ENCODE measurements at places on chromosomes 16 and 17. TPM values are rescaled to one million over a fixed set of nuclear protein-coding genes. Genes with fewer than 3 reads are reported as not detected.

- peaks cover 18% of the 10 kb centered on the region for H3K36me3 ChIP-seq
- no peak for DNase-seq
- no peaks in the 10 kb centered on the region for H3K27me3 ChIP-seq
- peak overlapping the region; percentile 80 for H3K4me3 ChIP-seq
These were observed 89.3 kb downstream of the SMG6 start for GRCh38 chr17:2214047-2214928.

- no peak within 1 kb of the TSS for H3K27ac ChIP-seq
- no peaks in the 10 kb centered on the region for H3K4me1 ChIP-seq
- H3K36me3 ChIP-seq, result no peaks in the 10 kb centered on the region
- H3K27me3 ChIP-seq, result peaks cover 20% of the 10 kb centered on the region
These were observed at the start of gene ALOX12B for GRCh38 chr17:8087075-8087951. Gene ALOX12B (minus strand): TSS chr17:8087716. CDS start chr17:8087442, 274 bp downstream.

Gene OR1F1
- total RNA-seq, result not detected

- DNase-seq, result no peak
- H3K27me3 ChIP-seq, result peaks cover 43% of the 10 kb centered on the region
- H3K4me3 ChIP-seq, result no peak overlapping the region
- H3K4me1 ChIP-seq, result peaks cover under 1% of the 10 kb centered on the region
- no peak overlapping the region for H3K27ac ChIP-seq
These were observed 1.9 kb upstream of the MT1B start for GRCh38 chr16:56649820-56650219.

Gene BRICD5
- 24.7 TPM for total RNA-seq

Gene HSPB9
- not detected for total RNA-seq

Gene MYO15A
- total RNA-seq, result 0.34 TPM
